T-helper 17 cell (primary cell): ENCODE measurements at places on chromosomes 16 and 17.

DNA sequence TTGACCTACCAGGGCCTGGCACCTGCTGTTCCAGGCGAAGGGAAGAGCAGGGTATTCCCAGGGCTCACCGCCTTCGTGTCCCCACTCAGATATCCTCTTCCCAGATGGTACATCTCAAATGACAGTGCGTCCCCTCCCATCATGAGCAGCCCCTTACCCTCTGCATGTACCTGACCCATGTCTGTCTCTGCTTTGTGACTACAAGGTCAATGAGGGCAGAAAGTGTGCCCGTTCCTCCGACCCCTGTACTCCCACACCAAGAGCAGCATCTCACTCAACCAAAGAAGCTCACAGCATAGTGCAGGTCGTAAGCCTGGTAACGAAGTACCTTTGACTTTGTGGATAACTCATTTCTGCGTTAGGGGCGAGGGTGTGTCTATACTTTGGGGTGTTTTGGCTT, 142.6 kb downstream of the KATNIP start:
- no peak for DNase-seq

DNA sequence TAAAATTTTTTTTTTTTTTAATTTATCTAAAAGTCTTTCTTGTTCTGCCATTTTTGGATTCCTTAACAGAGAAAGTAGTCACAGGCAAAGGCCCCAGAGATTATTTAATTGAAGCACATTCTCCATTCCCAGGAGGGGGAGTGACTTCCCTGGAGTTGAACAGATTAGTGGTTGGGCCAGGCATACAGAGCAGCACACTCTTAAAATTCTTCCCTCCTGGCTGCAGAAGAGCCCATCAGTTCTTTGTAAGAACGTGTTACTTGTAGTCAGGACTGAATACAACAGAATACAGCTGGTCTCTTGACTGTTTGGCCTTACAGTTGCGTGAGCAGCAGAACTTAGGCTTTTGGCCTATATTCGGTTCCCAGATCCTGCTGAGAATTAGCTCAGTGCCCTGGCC, 1.8 kb downstream of the ALKBH5 start:
- no peak for DNase-seq

DNA sequence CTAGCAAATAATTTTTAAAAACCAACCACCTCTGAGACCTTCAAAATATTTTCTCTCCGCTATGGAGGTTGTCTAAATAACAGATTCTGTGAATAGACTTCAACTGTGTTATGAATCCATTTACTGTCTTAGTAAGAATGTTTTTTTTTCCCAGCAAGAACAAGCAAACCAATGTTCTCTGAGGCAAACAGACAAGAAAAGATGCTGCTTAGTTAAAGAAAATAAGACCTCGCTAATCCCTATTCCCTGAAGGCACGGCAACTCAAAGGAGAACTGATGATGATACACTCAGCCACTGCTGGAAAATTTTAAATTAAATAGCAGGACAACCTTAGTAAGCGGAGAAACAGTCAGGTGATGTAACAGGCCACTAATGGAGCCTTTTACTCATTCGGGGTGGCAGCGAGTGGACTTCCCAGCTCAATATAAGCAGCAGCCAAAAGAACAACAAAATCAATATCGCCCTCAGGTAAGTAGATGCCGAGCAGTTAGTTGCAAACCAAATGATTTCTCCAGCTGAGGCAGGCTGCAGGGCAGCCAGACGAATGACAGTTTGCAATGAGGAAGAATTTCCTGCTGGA, 81.8 kb downstream of the CPPED1 start:
- no peak for DNase-seq

GRCh38 chr17:28570716-28571360, 486 bp downstream of the PIGS start:
- DNase-seq = no peak

DNA sequence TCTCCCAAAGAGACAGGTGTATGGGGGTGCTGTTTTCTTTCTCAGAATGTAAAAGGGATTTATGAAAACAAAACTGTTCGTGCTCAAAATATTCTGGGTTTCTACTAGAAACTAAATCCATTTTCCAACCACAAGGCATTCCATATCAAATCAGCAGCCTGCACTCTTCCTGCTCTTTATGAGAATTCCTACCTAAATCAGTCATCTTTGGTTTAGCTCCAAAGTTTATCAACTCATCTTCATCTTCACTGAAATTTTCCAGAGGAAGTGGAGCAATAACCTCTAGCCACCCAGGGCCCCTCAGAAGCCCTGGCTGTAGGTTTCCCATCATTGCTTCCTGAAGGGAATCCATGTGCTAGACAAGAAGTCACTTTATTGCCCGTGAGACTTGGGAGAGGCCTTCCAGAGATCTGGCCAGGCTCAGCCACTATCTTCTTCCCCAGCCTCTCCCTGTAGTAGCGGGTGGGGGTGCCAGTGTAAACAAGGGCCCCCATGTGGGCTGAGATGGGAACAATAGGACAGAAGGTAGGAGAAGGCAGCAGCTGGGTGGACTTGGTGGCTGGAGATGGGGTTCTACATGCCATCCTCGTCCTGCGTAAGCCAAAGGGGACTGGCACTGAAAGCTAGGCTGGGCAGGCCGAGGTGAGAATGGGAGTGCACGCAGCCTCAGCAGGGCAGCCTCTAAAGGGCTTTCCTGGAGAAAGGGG, 22.0 kb upstream of the ALDH3A1 start:
- DNase-seq = no peak

- DNase-seq = no peak
These were observed 117.0 kb downstream of the ZNF778 start for GRCh38 chr16:89334461-89334860.

GRCh38 chr17:4334776-4335584, 31.5 kb downstream of the UBE2G1 start:
- no peak for DNase-seq

DNA sequence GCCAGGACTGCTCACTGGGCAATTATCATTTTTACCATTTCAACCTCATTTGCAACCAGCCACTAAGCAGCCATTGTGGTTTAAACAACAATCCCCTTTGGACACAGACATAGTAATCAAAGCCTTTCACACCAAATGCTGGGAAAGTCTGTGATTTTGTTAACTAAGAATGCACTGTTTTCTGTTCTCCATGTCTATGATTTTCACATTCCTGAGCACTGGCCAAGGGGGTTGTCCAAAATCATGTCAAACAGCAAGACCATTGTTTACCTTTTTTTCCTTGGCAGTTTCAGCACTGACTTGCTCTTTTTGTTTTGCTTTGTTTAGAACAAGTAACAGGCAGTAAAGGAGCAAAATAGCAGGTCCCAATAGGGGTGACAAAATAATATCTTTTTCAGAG, 106.3 kb upstream of the SIAH1 start:
- no peak for DNase-seq

- DNase-seq = no peak
These were observed 17.0 kb downstream of the SOX8 start for GRCh38 chr16:998615-999014.

DNA sequence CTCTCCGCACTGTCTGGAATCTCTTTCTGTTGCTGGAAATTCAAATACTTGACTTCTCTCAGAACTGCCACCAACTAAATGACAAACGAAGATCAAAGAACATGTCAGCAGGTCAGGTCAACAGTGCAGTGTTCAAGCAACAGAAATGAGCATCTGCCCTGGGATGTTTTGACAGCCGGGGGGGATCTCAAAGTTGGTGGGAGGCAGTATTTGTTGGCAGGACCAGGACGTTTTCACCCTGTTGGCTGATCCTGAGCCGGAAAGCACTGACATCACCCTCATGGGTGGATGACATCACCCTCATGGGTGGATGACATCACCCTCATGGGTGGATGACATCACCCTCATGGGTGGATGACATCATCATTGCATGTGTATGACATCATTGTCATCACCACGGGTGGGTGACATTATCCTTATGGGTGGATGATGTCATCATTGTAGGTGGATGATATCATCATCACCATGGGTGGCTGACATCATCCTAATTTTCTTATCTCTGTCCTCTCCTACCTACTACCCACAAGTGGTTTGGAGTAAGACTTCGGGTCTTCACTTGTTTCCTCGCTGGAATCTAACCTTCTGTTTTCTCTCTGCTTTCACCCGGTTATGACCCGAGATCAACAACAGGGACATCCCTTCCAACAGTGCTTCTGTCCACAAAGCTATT, 18.9 kb downstream of the DNAH17 start:
- no peak for DNase-seq

- no peak for DNase-seq
These were observed 22.6 kb downstream of the AKAP1 start for GRCh38 chr17:57107498-57108101.

DNA sequence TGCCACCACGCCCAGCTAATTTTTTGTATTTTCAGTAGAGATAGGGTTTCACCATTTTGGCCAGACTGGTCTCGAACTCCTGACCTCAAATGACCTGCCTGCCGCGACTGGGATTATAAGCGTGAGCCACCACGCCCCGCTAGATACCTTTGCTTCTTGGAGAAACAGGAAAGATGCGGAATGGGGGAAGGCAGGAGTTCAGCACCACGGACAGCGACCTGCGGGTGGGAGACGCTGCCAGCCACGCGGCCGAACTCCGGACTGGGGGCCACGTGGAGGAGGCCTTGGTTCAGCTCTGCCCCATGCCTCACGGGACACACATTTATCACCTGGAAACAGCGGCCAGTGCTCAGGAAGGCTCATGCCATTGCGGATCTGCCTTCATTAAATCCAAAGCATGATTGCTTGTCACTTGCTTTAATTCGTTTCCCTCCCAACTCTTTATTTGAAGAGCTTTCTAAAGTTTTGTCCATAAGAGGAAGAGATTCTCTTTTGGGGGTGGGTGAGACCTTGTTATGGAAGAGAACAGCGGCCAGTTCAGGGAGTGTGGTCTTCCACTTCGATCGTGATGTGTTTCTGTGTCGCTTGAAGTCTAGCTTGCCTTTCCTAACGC, 219.9 kb downstream of the ENGASE start:
- peak; percentile 25 for DNase-seq

- no peak for DNase-seq
These were observed 279.3 kb upstream of the KIF2B start for GRCh38 chr17:53543472-53543871.

- no peak for DNase-seq
These were observed 117.5 kb downstream of the ASIC2 start for GRCh38 chr17:33175562-33175961.

- peak; percentile 44 for DNase-seq
These were observed 12.3 kb downstream of the CES4A start for GRCh38 chr16:67000384-67001351.
